Stimulated activated effector memory CD8-positive, alpha-beta T cell treated with anti-CD3 and anti-CD28 coated beads, Interleukin-12 subunit alpha, Interleukin-12 subunit beta, amount 100 ng/mL, for 72 hours (primary cell): ENCODE measurements at places on chromosomes 1 and 21.

- no peak for DNase-seq
Observed at GRCh38 chr1:119475866-119476439, 31.1 kb upstream of the HSD3B1 start.

DNA sequence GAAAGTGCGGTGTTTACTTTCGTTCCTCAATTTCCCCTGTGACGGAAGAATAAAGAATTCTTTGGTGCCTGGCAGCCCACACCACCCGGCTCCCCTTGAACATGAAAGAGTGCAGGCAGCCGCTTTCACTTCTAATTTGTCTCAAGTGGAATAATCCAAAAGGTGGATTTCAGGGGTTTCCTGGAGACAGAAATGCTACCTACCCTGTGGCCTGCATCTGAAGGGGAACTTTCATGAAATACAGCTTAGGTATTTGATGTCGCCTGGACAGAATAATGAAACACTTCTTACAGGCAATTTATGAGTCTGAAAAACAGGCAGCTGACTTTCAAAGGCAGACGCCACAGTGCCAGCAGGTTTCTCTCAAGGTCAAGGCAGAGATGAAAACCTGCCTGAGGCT lies 169.5 kb upstream of the USP24 start:
- no peak for DNase-seq

- no peak for DNase-seq
Observed at GRCh38 chr1:110513511-110513910, 5.5 kb downstream of the KCNA10 start.

GRCh38 chr1:27632387-27633297 lies 2.3 kb downstream of the FGR start:
- DNase-seq = no peak

DNA sequence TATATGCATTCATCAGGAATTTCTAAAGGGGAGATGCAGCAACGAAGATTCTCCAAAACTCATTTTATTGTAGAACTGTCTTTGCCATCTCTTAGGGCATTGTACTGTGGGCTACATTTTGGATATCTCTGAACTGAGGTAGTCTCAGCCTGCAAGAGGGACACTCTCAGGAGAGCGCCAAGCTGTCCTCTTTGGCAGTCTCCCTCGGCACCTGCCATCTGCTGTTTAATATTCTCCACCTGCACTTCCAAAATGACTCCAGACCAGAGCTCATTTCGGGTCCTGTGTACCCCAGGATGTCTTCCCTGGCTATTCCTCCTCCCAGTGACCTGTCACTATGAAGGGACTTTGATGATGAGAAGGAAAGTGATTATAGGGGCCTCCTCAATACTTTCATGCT lies 356.3 kb upstream of the C1orf174 start:
- no peak for DNase-seq

DNA sequence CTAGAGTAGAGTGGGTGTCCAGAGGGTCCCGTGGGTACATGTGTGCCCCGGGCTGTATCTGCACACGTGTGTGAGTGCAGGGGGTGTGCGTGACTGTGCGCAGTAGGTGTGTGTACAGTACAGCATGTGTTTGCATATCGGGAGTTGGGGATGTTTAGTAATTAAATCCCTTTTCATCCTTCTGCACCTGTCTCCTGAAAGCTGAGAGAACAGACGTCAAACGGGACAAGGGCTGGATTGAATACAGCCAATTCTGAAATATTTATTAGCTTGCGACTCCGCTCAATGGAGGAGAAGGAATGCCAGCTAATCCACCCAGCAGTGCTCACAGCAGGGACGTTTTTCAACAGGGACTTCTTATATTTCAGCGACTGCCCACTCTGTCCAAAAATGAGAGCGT lies 44.7 kb upstream of the CASZ1 start:
- DNase-seq = no peak

DNA sequence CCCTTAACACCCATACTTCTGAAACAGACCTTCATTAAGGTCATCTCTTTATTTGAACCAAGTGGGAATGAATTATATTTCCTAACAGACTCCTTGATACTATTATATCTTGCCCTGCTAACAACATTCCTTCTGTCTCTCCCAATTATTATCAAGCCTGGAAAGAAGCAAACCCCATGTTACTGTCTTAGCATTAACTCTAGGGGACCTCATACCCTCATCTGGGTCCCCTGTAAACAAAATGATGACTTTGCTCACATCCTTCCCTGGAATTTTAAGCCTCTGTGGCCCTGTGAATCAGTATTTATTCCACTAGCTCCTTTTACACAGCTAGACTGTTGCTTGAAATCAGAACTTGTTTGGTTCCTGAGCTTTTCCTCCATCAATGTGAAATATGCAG lies 38.3 kb upstream of the BCL10 start:
- no peak for DNase-seq

DNA sequence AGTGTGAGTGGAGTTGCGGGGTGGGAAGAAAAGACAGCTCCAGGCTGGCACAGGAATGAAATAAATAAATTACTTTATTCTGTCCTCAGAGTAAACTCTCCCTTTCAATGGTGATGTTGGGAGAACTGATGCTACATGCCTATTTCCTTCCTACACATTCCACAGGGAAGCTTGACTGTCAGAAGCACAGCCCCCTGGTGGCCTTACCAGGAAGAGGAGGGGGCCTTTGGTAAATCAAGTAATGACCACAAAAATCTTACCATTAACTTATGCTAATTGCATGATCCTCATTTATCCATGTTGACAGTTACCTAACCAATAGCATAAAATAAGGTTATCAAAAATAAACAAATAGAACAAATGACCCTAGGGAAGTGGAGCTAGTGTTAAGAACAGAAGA lies 605.0 kb upstream of the PKN2 start:
- DNase-seq = no peak

DNA sequence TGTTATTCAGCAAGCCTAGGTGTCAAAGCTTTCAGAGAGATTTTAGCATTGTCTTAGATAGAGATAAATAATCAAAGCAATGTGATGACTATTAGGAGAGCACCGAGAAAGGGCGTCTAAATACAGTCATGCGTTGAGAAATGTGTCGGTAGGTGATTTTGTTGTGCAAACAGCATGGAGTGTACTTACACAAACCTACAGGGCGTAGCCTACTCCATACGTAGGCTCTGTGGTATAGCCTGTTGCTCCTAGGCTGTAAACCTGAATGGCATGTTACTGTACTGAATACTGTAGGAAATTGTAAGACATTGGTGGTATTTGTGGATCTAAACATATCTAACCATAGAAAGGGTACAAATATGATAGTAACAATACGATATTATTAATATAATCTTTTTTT lies 31.8 kb downstream of the KIF1B start:
- no peak for DNase-seq

- no peak for DNase-seq
Observed at GRCh38 chr1:171226747-171227370, 21.4 kb upstream of the FMO1 start.

DNA sequence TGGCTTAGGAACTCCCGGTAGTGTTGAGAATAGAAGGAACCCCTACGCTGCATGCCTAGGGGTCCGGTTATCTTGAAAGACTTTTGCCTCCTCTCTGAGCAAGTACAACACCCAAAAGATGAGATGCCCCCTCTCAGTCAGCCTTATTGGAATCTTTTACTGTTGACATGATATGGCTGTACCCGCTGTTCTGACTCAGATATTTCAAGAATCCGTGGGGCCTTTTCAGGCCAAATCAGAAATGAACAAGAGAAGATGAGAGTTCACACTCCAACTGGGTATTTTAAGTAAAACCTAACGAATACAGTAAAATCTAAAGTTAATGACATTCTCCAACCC lies 164.2 kb downstream of the PPIAL4G start:
- DNase-seq = no peak

- DNase-seq = no peak
Observed at GRCh38 chr1:9014475-9015375, 11.5 kb downstream of the SLC2A7 start.

DNA sequence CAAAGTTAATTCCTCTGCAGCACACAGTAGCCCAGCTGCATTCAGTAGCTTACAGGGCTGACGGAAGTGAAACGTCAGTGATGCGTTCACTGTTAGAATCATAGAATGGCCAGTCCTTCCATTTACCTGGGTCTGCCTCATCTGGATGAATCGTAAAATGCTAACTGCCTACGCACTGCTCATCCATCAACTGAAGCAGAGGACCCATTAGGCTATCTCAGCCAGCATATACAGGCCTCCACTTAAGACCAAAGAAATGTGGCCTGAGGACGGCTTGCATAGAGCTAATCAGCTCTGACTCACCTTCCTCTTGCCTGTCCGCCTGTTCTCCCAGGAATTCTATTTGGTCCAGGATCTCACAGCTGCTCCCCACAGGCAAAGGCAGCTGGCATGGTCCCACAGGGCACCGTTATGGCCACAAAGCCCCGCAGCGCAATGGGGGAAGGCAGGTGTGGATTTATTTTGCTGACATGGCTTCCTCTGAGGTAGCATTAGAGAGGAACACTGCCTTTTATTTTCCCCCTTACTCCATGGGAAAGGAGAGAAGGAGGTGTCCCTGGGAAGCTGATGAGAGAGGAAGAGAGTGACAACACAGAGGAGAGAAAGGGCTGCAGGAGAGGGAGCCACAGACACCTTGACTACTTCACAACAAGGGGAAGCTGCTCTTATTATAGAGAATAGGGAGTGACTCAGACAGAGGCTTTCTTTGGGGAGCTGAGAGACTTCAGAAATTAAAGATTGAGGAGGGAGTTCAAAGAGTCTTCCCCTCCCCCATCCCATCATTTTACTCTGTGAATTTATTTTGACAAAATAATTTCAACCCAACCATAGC lies 177.6 kb downstream of the HHIPL2 start:
- DNase-seq = no peak

DNA sequence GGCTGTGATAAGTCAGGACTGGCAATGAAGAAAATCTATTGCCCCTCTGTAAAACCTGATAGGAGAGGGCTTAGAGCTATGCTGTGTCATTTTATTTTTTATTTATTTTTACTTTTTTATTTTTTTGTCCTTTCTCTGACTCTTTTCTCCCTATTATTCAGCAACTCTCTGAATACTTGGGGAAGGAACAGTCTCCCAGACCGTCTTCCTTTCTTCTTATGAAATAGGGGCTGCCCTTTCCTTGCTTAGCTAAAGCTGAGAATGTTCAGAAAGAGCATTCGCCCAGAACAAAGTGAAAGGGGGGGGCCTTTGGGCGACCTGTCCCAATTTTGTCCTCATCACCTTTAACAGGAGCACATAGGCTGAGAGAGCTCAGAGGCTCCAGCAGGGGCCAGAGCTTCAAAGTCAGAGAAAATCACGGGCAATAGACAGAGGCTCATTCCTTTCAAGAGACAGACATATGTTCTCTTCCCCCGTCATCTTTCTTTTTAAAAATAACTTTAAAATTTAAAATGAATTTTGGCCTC lies 80.9 kb downstream of the RNF220 start:
- no peak for DNase-seq

- DNase-seq = no peak
Observed at GRCh38 chr1:162822391-162823200, 32.1 kb downstream of the HSD17B7 start.

- no peak for DNase-seq
Observed at GRCh38 chr1:237205400-237206064, 163.5 kb downstream of the RYR2 start.

GRCh38 chr1:193062698-193063463 lies 3.5 kb downstream of the RO60 start:
- no peak for DNase-seq

GRCh38 chr1:234780112-234780511 lies 170.1 kb upstream of the IRF2BP2 start:
- DNase-seq = no peak

DNA sequence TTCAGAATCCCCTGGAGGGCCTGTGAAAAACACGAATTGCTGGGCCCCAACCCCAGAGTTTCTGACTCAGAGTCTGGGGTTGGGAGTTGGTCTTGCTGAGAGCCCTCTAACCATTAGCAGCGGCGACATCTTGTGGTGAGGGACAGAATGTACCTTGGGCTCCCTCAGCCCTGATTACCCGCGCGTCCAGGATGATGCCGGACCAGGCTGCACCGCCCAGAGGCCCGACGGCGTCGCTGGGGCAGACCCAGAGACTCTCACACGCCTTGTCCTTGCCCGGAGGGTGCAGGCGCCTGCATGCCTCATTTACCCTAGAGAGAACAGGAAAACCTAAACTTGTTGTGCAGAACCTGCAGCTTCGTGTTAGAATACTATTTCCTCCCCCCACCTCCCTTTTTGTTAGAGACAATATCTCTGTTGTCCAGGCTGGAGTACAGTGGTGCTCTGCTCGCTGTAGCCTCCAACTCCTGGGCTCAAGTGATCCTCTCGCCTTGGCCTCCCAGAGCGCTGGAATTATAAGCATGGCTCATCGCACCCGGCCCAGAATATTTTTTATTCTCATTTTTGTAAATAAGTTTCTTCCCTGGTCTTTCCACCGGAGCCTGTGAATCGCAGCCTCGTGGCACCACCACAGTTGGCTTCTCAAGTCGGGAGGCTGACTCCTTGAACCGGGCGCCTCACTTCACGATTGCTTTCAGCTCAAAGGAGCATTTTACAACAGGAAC lies 22.2 kb upstream of the RD3 start:
- DNase-seq = peak; percentile 60

GRCh38 chr1:183635099-183635605 lies 431 bp downstream of the ARPC5 start:
- peak; percentile 19 for DNase-seq

DNA sequence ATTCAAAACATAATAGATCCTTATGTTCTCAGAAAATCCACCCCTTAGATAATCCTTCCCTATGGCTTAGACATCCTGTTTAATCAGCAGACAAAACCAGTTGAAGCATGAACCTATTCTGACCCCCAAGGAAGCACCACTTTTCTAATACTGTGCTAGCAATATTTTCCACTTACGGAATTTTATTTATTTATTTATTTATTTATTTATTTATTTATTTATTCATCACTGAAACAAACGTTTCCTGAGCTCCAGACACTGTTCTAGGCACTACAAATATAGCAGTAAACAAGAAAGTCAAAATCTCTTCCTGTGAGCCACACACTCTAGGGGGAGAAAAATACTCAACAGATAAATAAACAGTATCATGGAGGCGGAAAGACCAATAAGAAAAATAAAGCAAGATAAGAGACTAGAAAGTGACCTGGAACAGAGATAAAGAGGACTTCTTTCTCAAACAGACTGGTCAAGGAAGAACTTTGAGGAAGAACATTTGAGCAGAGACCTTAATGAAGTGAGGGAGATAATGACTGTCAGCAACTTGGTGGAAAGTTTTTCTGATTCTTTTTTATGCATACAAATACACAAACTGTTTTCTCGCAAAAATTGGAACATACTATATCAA lies 145.5 kb upstream of the POGK start:
- DNase-seq = no peak
